PC-9 (cell line): ENCODE measurements at places on chromosomes 12 and 14. TPM values are rescaled to one million over a fixed set of nuclear protein-coding genes. Genes with fewer than 3 reads are reported as not detected.

- H3K4me3 ChIP-seq, result peak within 1 kb of the TSS; percentile 77
- H3K4me1 ChIP-seq, result peaks cover 5% of the 10 kb centered on the region; the same call in 1 of the 2 replicates
- H3K27ac ChIP-seq, result no peak within 1 kb of the TSS
- no peaks in the 10 kb centered on the region for H3K36me3 ChIP-seq
- peaks cover 11% of the 10 kb centered on the region for H3K27me3 ChIP-seq
Measured at GRCh38 chr12:6914246-6914946, at the start of gene ENO2. Gene ENO2 (plus strand): TSS chr12:6914580. CDS start chr12:6915833, 1,253 bp downstream.

The SYNDIG1L gene
- 0.38 and 0.52 TPM in 2 replicates for total RNA-seq

GRCh38 chr12:10737249-10737648 is 14.1 kb upstream of the YBX3 start:
- no peak for DNase-seq
- no peak overlapping the region for H3K4me3 ChIP-seq
- H3K27me3 ChIP-seq, result no peaks in the 10 kb centered on the region
- peaks cover 25% of the 10 kb centered on the region for H3K4me1 ChIP-seq
- H3K27ac ChIP-seq, result no peak overlapping the region
- no peaks in the 10 kb centered on the region for H3K36me3 ChIP-seq

DNA sequence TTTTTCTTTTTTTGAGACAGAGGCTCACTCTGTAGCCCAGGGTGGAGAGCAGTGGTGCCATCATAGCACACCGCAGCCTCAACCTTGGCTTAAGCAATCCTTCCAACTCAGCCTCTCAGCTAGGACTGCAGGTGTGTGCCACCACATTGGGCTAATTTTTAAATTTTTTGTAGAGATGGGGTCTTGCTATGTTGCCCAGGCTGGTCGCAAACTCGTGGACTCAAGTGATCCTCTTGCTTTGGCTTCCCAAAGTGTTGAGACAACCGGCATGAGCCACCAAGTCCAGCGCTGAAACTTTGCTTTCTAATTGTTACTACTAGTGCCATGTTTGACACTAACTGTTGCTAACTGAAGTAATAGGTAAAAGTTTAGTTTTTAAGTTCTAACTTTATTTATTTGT is 8.0 kb downstream of the RNF10 start:
- peaks cover 26% of the 10 kb centered on the region; the same call in 1 of the 2 replicates for H3K36me3 ChIP-seq
- H3K4me1 ChIP-seq, result peaks cover 26% of the 10 kb centered on the region
- H3K27me3 ChIP-seq, result no peaks in the 10 kb centered on the region
- no peak overlapping the region for H3K4me3 ChIP-seq
- H3K27ac ChIP-seq, result no peak overlapping the region

The AKAP3 gene
- total RNA-seq, result 2.1 and 3.0 TPM in 2 replicates

GRCh38 chr14:20623798-20624197 is 17.7 kb downstream of the OR6S1 start:
- H3K4me1 ChIP-seq, result no peaks in the 10 kb centered on the region
- no peak overlapping the region for H3K27ac ChIP-seq
- no peaks in the 10 kb centered on the region for H3K36me3 ChIP-seq
- H3K27me3 ChIP-seq, result no peaks in the 10 kb centered on the region

DNA sequence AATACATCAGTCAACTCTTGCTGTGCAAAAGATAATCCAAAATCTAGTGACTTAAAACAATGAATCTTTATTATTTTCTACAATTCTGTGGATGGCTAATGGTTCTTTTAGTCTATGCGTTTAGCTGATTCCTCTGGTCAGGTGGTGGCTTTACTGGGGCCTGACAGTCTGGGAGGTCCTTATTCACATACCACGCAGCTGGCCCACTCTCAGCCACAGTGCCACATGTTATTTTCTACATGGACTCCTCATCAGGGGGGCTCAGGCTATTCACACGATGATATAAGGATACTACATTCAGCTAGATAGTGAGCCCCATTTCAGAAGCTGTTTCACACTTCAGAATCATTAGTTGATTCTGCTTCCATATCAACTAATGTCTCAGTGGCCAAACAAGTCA is 287.5 kb upstream of the MGAT4C start:
- no peak overlapping the region for H3K27ac ChIP-seq
- DNase-seq, result no peak
- H3K4me1 ChIP-seq, result no peaks in the 10 kb centered on the region

DNA sequence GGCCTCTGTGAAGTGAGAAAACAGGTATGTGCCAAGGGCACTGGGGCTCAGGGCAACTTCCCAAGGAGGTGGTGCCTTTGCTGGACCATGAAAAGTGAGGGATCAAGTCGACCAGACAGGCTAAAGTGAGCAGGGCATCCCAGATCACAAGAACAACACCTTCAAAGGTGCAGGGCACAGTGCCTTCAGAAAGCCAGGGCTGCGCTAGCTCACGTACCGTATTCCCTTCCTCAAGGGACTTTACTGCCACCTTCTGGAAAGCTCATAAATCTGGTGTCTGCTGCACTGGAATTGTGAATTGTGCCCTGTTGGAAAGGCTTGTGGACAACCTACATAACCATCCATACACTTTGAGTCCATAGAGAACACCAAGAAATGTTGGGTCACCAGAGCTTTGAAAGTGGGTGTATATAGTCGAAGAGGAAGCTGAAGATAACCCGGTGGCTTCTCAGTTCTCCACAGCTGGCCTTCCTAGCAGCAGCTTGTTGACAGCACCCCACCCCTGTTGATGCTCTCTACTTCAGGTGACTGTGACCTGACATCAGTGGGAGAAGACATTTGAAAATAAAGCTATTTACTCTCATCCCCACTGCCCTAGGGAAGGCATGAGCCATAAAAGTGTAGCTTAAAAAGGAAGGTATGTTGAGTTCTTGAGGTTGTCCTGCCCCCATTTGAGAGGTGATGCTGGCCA is 24.5 kb downstream of the FIGNL2 start:
- peaks cover 22% of the 10 kb centered on the region for H3K27me3 ChIP-seq
- H3K4me3 ChIP-seq, result no peak overlapping the region
- H3K4me1 ChIP-seq, result no peaks in the 10 kb centered on the region

DNA sequence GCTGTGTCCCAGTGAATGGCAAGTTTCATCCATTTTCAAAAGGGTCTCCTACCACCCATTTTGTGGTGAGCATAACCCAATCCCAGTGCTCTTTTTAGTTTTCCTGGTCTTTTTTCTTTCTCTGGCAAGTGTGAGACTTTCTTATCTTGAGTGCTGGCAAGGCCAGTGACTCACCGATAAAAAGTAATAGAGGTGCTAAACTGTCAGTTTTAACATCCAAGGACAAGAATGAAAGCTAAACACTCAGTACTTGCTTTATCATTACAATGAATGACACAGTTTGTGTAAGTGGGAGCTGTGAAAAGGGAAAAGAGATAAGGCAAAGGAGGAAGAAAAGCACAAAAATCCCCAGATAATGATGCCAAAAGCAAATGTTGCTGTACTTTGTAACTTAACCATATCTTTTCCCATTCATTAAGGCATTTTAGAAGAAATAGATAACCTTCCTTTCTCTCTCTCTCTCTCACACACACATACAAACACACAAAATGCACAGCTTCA is 4.9 kb upstream of the LRIG3 start:
- H3K4me3 ChIP-seq, result no peak overlapping the region
- no peaks in the 10 kb centered on the region for H3K27me3 ChIP-seq
- no peaks in the 10 kb centered on the region for H3K36me3 ChIP-seq
- H3K27ac ChIP-seq, result no peak overlapping the region

- DNase-seq, result no peak
- H3K4me3 ChIP-seq, result no peak overlapping the region
- H3K27ac ChIP-seq, result no peak overlapping the region
- no peaks in the 10 kb centered on the region for H3K4me1 ChIP-seq
- H3K27me3 ChIP-seq, result peaks cover 67% of the 10 kb centered on the region
Measured at GRCh38 chr14:89493877-89494634, 77.0 kb upstream of the FOXN3 start.

DNA sequence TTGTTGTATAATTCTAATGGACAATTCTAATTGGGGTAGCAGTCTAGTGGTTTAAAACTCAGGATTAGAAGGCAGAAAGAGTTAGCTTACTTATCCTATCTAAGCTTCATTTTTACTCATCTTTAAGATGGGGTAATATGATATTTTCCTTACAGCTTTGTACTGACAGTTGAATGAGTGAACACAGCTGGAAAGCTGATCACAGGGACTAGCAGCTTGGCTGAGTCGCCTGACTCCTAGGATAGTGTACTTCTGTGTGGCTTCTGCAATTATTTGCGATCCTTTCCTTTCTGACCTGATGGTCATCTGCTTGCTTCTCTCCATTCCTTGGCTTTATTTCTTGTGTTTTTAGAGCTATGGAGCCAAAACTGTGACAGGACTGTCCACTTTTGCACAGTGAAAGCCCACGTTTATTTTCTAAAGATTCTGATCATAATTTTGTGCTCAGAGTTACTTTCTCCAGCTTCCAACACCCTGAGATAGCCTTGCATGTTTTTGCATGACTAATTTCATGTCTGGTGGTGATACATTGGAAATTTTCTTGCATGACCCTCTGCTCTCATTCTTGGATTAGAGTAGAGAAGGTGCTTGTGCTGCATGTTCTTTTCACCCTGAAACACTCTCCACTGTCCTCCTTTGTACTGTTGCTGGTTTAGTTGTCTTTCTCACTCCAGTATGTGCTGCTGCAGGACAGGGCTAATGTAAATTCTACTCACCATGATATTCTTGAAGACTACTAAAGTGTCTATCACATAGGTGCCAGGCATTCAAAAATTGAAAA is 377.0 kb upstream of the ATP2B1 start:
- H3K27ac ChIP-seq, result no peak overlapping the region
- H3K4me3 ChIP-seq, result no peak overlapping the region
- H3K36me3 ChIP-seq, result no peaks in the 10 kb centered on the region
- peaks cover 6% of the 10 kb centered on the region for H3K4me1 ChIP-seq
- DNase-seq, result no peak
- H3K27me3 ChIP-seq, result no peaks in the 10 kb centered on the region

DNA sequence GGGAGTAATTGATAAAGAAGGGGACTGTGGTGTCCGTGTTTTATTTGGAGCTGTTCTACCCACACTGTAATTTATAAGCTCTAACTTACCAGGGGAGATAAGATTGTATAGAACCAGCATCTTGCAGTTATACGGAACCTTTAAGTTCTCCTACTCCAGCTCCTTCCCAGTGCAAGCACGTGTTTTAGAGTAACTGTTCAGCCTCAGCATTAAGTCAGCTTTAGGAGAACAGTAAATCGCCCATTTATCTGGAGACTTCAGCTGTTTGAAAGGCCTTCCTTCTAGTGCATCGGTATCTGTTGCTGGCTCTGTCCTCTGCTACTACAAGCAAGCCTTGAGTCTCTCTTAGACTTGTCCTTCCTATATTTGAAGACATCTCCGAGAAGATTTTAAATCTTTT is 95.6 kb downstream of the ETV6 start:
- H3K27ac ChIP-seq, result peak overlapping the region; percentile 34; the same call in 1 of the 2 replicates
- H3K4me1 ChIP-seq, result peaks cover 35% of the 10 kb centered on the region
- H3K27me3 ChIP-seq, result no peaks in the 10 kb centered on the region
- no peak overlapping the region for H3K4me3 ChIP-seq

The SERPINA12 gene
- not detected in 2 replicates for total RNA-seq

DNA sequence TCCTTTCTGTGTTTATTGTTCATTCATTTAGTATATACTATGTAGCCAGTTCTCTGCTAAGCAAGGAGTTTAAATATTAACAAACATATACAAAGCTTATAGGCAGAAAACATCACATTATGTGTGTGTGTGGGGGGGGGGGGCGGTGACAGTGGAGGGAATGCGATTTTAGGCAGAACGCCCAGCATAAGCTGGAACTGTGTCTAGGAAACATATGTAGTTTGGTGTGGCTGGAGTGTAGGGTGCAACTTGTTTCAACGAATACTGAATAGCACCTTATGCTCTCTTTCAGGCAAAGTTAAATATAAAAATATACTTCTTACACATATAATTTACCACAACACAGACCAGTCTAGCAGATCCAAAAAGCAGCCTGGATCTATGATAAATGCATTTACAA is 980.6 kb downstream of the SLC6A15 start:
- H3K4me1 ChIP-seq, result no peaks in the 10 kb centered on the region
- H3K36me3 ChIP-seq, result no peaks in the 10 kb centered on the region
- H3K27ac ChIP-seq, result no peak overlapping the region
- no peaks in the 10 kb centered on the region for H3K27me3 ChIP-seq

The SAMD15 gene
- total RNA-seq, result 4.8 and 7.8 TPM in 2 replicates

- no peak overlapping the region for H3K27ac ChIP-seq
- no peaks in the 10 kb centered on the region for H3K36me3 ChIP-seq
- no peak for DNase-seq
- H3K27me3 ChIP-seq, result no peaks in the 10 kb centered on the region
Measured at GRCh38 chr12:103468837-103469236, 26.9 kb downstream of the C12orf42 start.
